ENCODE measurements at places on chromosomes 11 and 22.

DNA sequence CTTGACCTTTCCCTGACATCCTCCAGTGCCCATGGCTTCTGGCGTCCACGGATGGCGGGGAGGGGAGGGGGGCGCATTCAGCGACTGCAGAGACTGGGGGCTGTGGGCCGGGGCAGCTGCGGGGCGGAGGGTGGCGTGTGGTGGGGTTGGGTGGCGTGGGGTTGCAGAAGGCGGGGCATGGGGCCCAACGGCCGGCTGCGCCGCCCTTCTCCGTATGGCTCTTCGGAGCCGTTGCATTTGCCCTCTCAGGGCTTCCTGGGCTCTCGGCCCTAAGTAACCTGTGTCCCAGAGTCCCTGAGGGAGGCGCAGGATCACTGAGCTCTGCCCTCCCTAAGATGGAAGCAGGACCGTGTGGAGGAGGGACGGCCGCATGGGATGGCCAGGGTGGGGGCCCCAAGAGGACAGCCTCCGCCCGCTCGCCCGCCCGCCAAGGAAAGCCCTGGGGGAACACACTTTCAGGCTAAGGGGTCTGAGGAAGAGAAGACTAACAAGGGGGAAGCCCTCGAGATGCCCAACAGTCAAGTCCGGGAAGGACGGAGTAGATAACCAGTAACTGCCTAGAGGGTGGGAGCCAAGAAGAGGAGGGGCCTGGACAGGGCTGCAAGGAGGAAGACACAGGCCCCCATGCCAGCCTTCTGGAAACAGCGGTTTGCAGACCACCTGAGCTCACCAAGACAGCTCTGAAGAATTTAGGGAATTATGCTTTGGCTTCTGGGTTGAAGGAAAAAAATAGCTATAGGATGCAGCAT, 9.2 kb upstream of the AIFM3 start:
- DNase-seq = peak; percentile 62

GRCh38 chr11:82639251-82639650, 94.4 kb downstream of the FAM181B start:
- no peak for DNase-seq

- DNase-seq = no peak
Observed at GRCh38 chr22:41204066-41204465, 1.0 kb upstream of the L3MBTL2 start.

- no peak for DNase-seq
Observed at GRCh38 chr11:1735271-1735670, 15.1 kb downstream of the IFITM10 start.

DNA sequence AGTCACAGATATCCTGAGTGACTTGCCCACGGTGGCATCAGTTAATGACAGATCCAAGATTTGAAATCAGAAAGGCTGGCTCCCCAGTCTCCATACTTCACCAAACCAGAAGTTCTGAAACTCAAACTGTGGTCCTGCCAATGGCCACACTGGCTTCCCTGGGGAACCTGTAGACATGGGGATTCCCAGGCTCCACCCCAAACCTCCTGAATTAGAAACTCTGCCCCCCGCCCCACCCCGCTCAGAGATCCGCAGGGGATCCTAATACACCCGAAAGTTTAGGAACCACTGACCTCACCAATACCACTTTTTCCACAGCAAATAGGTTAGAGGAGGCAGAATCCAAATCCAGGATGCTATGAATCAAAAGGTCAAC, 15.3 kb downstream of the RTN4RL2 start:
- no peak for DNase-seq

DNA sequence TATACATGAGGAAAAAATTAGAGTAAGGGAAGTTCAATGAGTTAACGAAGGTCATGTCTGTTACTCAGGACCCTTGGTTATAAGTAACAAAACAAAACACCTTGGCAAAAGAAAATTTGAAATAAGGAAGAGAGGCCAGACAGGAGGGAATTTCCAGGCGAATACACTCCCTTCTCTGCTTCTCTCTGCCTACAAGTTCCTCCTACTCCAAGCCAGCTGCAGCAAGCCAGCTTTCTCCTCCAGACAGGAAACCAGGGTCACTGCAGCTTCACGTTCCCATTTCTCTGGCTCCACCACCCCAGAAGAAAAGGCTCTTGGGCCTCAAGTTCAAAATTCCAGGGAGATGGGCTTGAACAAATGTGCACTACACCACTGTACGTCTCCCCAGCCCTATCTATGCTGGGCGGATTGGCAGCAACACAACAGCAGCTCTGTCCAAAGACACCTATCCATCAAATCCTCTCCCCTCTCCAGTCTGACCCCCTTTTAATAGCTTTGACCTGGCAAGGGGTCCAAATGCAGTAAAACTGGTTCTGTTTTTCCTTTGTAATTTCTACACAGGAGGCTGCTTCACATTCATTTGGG, 27.7 kb downstream of the SMCO4 start:
- no peak for DNase-seq

GRCh38 chr11:107716884-107717532, 5.2 kb upstream of the SLN start:
- DNase-seq = no peak

DNA sequence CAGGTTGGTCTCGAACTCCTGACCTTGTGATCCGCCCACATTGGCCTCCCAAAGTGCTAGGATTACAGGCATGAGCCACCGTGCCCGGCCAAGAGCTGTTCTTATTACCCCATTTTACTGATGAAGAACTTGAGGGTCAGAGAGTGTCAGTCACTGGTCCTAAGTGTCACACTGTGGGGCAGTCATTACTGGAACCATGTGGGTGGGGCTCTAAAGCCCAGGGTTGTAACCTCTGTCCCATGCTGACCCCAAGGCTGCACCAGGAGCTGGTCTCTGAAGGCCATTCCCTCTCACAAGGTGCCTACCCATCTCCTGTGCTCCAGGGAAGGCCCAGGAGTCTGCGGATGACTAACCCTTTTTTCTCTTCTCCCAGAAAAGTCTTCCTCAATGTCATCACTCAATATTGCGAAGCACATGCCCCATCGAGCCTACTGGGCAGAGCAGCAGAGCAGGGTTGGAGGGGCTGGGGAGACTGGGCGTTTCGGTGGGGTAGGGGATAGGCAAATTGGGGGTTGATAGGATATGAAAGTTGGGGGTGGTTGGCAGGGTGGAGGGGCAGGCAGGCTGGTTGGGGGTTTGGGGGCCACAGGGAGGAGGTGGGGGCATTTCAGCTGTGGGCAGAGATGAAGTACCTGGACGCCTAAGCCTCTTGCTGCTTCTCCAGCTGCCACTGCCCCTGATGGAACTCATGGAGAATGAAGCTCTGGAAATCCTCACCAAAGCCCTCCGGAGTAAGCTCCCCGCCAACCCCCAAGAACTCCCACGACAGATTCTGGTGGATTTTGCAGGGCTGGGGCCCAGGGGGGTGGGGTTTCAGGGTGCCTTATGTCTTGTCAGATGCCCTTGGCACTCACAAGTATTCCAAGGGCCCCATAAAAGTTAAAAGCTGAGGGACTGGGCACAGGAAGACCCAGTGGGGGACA, 2.0 kb upstream of the ESRRA start:
- no peak for DNase-seq

GRCh38 chr11:57758174-57758573, 3.4 kb upstream of the CTNND1 start:
- no peak for DNase-seq

DNA sequence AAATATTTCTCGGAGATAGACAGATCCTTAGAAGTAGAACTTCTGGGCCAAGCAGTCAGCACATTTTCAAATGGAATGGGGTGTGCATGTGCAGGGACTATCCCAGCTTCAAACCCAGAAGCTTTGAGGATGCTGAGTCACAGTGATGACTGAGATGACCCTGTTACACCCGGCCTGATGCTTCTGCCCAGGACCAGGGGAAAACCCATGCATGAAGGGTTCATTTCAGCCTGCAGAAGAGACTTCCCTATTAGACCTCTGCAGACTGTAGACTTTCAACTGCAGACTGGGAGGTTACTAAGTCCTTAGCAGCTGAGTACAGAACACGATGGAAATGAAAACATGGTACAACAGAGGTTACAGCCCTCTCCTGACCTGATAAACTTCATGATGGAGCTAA, 3.6 kb upstream of the OR2AT4 start:
- no peak for DNase-seq

DNA sequence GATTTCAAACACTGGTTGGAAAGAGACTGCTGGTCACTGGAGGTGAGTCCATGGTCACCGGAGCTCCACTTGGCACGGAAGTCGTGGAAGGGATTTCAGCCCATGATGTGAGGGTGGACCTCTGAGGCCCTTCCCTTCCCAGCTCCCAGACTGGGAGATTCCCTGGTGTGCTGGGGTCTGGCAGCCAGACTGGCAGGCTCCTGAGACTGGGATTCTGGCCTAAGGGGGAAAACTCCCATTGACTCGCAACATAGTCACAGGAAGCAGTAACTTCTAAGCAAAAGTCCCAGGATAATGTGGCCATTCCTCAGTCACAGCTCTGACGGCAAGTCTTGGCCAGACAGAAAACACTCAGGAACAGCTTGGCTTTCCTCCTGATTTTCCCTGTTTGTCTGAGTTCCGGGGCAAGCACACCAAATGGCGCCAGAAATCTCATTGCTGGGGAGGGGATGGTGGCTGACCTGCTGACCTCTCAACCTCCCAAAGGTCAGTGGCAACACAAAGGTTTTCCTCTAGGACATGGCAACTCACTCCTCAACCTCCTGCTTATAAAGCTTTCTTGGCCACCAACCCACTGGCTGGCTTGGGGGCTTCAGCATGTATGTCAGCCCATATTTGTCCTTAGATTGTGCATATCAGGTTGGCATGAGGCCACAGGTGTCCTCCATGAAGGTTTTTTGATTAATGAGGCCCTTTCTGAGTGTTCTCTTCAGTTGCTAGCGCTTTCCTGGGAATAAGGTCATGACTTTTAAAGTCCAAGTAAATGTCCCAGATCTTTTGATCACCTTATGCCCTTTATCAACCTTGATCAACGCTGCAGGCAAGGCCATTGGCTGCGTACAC, 99.5 kb downstream of the CCDC81 start:
- no peak for DNase-seq

DNA sequence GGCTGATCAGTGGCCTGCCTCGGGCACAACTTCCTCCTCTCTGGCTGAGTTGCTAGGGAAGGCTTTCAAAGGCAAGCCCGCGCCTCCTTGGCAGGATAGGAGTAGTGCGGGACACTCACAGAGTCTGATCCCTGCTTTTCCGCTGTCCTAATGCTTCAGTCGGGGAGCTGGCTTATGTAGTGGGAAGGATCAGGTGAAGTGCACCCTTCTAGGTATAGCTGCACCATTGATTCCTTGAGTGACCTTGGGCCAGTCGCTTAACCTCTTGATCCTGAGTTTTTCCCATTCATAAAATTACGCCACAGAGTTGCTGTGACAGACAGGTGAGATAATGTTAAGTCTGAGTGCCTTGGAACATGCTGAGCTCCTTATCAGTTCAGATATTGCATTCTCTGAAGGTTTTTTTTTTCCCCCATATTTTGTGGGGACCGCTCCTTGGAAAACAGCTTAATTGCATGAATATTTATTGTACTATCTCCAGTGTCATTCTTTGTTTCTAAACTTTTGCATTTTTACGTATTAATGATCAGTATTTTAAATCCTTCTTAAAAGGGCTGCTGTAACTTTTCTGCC, 961 bp downstream of the IPO7 start:
- peak; percentile 76 for DNase-seq

GRCh38 chr11:64998690-64999431, 2.1 kb upstream of the BATF2 start:
- peak; percentile 97 for DNase-seq

DNA sequence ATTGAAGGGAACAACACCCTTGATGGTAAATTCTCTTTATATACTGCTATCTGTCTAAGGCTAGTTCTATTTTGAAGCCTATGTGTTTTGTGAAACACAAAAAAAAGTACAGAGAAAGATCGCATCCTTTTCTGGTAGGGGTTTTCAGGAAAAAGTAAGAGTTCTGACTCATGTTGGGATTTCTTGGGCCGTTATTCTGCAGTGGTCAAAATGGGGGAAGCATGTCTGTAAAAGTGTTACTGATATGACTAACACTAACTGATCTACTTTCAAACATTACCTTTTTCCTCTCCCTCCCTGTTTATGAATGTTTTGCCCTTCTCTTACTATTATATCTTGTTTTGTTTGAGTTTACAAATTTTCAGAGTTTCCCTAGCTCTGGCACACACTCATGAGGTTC, 53.9 kb downstream of the CTNND1 start:
- no peak for DNase-seq

DNA sequence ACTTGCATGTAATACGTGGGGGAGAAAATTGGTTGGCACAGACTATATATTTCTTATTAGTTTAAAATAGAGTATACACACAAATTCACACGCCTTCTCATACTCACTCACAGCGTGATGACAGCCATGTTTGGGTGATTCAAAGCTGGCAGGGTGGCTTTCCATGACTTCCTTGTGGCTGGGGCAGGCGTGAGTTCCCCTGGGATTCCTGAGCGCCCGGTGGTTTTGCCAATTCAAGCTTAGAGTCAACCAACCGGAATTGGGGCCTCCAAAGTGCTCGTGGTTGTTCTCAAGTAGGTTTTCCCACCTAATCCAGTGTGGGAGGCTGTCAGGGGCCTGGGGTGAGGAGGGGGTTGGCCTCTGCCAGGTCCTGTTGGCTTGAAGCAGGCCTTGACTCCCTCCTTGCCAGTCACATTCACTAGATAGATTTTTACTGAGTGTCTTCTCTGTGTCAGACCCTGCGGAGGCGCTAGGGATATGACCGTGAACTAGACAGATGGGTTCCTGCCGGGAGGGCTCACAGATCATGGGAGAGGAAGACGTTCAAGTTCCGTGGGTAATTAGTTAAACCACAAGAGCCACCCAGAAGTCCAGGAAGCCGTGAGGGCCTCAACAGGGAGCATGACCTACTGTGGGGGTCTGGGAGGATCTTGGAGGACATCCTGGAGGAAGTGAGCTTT, 11.5 kb downstream of the PKNOX2 start:
- DNase-seq = no peak

DNA sequence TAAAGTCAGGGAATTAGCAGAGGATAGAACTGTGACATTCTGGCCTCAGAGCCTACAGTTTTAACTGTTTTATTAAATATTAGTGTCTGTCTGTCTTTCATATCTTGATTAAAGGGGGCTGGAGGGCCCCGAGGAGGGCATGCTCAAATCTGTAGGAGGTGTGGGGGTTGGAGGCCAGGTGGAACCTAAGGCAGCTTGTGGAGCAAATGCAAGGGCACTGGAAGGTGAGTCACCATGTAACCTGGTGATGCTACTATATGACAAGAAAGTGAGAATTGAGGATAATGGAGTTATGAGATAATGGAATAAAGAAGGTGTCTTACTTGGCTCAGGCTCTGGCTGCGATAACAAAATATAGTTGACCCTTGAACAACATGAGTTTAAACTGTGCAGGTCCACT, 27.3 kb upstream of the TMEM86A start:
- DNase-seq = no peak

- no peak for DNase-seq
Observed at GRCh38 chr22:22897091-22897490, 9.5 kb downstream of the IGLL5 start.

- DNase-seq = no peak
Observed at GRCh38 chr11:22554221-22554620, 71.4 kb downstream of the FANCF start.

DNA sequence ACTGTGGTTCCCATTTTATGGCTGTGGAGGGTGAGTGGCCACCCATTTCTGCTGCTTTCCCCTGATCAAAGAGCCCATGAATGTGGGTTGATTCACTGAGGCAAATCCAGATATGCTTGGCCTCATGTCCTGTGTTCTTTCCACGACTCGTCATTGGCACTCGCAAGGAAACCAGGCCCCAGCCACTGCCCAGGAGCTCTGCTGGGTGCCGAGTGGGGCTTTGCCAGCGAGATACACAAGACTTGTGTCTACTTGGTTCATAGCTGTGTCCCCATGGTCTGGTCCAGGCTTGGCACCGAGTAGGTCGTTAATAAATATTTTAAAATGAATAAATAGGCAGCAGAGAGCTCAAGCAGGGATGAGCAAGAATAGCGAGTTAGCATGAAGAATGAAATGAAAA, 1291.5 kb downstream of the TBC1D22A start:
- no peak for DNase-seq

- DNase-seq = peak; percentile 12
Observed at GRCh38 chr11:62124186-62125113, 639 bp downstream of the INCENP start.
